Neural crest cell (in vitro differentiated cells): ENCODE measurements at places on chromosomes 12 and 14. TPM values are rescaled to one million over a fixed set of nuclear protein-coding genes. Genes with fewer than 3 reads are reported as not detected.

DNA sequence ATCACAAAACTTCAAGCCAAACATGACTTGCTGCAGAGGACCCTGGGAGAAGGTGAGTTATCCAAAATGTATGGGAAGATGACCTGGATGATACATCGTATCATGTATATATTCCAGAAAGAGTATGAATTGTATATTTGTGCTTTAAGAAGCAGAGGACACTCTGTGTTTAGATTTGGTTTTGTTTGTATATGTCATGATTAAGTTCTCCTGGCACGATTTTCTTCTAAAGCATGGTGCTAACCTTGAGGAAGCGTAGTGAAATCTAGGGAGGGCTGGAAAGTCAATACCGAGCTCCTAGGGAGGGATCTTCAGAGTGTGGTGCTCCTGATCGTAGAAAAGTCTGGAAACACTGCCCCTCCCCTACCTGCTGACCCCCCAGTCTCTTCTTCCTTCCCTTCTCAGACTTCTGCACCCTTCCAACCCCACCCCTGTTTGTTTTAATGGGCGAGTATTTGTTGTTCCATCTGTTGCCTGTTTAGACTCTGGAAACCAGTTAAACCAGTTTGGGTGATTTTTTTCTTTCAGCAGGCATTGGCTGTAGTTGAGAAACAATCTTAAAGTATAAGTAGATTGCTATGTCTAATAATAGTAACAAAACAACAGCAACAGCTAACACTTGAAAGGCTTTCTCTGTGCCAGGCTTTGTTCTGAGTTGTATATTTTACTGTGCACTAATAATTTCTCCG is 141.6 kb downstream of the KICS2 start:
- H3K4me3 ChIP-seq, result no peak overlapping the region
- H3K27me3 ChIP-seq, result no peaks in the 10 kb centered on the region
- peaks cover 10% of the 10 kb centered on the region for H3K36me3 ChIP-seq

DNA sequence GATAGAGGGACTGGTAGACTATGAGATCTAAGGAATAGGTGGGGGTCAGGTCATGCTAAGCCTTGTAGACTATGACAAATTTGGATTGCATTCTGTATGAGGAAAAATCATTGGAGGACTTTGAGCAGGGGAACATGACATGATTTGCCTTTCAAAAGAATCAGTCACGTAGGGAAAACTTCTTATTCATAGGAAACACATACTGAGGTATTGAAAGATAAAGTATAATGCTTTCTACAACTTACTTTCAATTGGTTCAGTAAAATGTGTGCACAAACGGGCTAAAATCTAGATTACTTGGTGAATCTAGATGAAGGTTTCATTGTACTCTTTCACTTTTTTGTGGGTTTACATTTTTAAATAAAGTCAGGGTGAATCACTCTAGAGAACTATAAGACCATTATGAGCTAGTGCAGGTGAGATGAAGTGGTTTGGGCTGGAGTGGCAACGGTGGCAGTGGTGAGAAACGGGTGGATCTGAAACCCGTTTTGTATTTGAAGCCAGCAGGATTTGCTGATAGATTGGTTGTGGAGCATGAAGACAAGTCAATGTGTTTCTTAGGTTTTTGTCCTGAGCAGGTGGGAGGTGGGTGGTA is 6.7 kb downstream of the BBS10 start:
- H3K27me3 ChIP-seq, result peaks cover 3% of the 10 kb centered on the region
- H3K4me3 ChIP-seq, result no peak overlapping the region
- DNase-seq, result no peak
- no peaks in the 10 kb centered on the region for H3K36me3 ChIP-seq
- peaks cover 5% of the 10 kb centered on the region for H3K4me1 ChIP-seq

DNA sequence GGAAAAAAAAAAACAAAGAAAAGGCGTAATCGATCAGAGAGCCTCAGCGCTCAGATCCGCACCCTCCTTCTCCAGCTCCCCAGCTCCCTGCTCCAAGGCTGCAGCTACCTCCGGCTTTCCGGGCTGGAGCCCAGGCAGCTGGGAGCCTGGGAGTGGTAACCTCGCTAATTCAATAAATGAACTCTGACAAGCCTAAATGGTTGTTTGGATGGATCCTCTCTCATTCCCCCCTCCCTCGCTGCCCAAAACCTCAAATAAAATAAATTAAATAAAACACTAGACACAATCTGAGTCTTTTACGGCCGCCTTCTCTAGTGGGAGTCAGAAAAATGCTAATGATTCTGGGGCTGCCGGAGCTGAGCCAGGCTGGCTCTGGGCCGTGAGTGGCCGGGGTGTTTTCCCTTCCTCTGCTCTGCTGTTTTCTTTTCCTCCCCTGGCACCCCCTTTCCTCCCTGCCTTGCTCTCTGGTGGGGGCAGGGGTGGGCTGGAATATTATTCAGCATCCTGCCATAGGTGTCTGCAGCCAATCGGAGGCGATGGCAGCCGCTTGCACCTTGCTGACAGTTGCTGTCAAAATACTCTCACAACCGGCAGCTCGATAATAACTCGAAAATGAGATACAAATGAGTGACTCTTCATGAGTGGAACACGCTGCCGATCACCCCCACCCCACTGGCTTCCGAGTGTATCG is 76.1 kb downstream of the RBM19 start:
- H3K27ac ChIP-seq, result no peak overlapping the region
- peaks cover 6% of the 10 kb centered on the region for H3K36me3 ChIP-seq
- no peaks in the 10 kb centered on the region for H3K27me3 ChIP-seq
- H3K4me3 ChIP-seq, result no peak overlapping the region
- DNase-seq, result no peak
- peaks cover 26% of the 10 kb centered on the region for H3K4me1 ChIP-seq

- H3K27me3 ChIP-seq, result no peaks in the 10 kb centered on the region
- peaks cover 56% of the 10 kb centered on the region for H3K4me1 ChIP-seq
- no peak overlapping the region for H3K27ac ChIP-seq
- no peak overlapping the region for H3K4me3 ChIP-seq
- H3K36me3 ChIP-seq, result peaks cover 9% of the 10 kb centered on the region
Observed at GRCh38 chr12:109466821-109467220, 10.3 kb downstream of the KCTD10 start.

DNA sequence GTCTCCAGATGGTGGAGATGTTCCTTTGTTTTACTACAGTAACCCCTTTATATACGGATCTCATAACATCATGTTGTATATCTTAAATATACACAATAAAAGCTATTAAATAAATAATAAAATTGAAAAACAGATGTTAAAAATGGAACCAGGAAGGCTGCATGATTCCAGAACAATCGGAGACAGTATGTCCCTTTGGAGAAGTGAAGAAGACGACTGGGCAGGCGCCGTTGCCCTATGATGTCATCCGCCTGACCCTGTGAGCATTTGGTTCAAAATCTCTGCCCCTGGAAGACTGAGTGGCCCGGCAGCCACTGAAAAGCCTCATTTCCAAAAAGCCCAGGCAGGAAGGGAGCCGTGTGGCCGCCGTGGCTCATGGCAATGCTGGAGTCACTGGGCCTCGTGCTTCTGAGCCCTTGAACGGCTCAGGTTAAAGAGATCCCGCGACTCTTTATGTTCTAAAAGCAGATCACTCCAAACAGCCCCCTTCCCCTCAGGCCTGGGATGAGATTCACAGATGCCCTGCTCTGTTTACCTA is 30.8 kb downstream of the RIMBP2 start:
- no peak overlapping the region for H3K27ac ChIP-seq
- no peak for DNase-seq
- H3K27me3 ChIP-seq, result peaks cover 2% of the 10 kb centered on the region
- peaks cover 12% of the 10 kb centered on the region for H3K4me1 ChIP-seq

DNA sequence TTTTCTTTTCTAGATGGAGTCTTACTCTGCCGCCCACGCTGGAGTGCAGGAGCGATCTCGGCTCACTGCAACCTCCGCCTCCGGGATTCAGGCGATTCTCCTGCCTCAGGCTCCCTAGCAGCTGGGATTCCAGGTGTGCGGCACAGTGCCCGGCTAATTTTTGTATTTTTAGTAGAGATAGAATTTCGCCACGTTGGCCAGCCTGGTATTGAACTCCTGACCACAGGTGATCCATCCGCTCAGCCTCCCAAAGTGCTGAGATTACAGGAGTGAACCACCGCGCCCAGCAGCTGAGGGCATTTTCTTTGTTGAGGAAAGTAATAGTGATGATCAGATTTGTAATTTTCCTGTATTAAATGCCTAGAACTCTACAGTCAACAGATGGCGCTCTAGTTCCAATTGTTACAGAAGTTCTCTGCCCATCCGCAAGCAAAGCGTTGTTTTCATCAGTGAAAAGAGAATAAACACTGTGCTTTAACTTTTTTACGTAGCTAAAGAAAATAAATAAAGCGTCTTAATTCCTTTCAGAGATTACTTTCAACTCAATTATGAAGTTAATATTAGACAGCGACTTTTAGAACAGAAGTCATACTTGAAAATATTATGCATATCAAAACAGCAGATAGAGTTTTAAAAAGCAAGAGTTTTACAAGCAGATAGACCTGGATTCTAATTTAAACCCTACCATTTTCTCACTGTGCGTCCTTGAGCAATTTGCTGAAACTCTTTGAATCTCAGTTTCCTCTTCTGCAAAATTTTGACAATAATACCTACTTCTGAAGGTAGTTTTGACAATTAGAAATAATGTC is 335.1 kb downstream of the DUSP6 start:
- peaks cover 9% of the 10 kb centered on the region for H3K4me1 ChIP-seq
- H3K27me3 ChIP-seq, result peaks cover 2% of the 10 kb centered on the region
- peak overlapping the region; percentile 54 for H3K4me3 ChIP-seq
- H3K27ac ChIP-seq, result no peak overlapping the region
- H3K36me3 ChIP-seq, result no peaks in the 10 kb centered on the region
- peak; percentile 53 for DNase-seq

DNA sequence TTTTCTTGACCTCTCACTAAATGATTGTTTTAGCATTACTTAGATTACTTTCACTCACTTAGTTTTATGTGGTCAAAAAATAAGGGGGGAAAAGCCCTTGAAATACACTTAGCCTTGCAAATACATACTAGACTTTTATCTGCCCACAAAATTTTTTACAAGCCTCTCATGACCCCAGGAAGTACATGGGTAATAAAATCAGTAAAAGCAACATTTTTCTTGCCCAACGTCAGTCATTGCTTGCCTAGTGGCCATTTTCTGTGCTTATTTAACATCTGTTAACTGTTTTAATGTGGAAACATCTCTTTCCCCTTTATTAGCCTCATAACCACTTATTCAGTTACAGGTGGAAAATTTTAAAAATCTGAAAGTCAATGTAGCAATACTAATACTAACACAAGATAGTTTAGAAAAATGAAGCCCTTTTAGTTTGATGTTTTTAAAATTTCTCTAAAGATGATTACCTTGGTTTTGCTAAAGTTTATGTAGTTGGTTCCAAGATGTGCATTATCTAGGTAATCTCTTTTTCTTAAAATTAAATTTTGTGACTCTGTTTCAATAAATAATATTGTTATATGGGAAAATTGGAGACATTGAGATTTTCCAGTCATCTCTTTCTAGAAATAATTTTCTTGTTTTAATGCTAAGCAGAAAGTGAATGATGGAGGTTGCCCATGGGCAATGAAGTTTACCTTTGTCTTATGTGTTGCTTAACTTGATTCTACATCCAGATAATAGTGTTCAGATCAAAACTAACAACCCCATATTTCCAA is 175.5 kb downstream of the TMTC2 start:
- peaks cover 14% of the 10 kb centered on the region for H3K36me3 ChIP-seq
- H3K27me3 ChIP-seq, result no peaks in the 10 kb centered on the region
- DNase-seq, result no peak
- no peak overlapping the region for H3K27ac ChIP-seq
- peaks cover 22% of the 10 kb centered on the region for H3K4me1 ChIP-seq

CYP46A1 gene
- 3.0 and 3.6 TPM in 2 replicates for total RNA-seq

FCF1 gene
- 53.3 and 58.0 TPM in 2 replicates for total RNA-seq
